Right lobe of liver (tissue), 6 donors: ENCODE measurements at places on chromosomes 1 and 21.

- H3K4me1 ChIP-seq, result no peaks in the 10 kb centered on the region
- no peak for DNase-seq
- H3K27me3 ChIP-seq, result no peaks in the 10 kb centered on the region
- H3K36me3 ChIP-seq, result no peaks in the 10 kb centered on the region
These were observed 53.3 kb downstream of the PTGFR start for GRCh38 chr1:78543941-78544643.

DNA sequence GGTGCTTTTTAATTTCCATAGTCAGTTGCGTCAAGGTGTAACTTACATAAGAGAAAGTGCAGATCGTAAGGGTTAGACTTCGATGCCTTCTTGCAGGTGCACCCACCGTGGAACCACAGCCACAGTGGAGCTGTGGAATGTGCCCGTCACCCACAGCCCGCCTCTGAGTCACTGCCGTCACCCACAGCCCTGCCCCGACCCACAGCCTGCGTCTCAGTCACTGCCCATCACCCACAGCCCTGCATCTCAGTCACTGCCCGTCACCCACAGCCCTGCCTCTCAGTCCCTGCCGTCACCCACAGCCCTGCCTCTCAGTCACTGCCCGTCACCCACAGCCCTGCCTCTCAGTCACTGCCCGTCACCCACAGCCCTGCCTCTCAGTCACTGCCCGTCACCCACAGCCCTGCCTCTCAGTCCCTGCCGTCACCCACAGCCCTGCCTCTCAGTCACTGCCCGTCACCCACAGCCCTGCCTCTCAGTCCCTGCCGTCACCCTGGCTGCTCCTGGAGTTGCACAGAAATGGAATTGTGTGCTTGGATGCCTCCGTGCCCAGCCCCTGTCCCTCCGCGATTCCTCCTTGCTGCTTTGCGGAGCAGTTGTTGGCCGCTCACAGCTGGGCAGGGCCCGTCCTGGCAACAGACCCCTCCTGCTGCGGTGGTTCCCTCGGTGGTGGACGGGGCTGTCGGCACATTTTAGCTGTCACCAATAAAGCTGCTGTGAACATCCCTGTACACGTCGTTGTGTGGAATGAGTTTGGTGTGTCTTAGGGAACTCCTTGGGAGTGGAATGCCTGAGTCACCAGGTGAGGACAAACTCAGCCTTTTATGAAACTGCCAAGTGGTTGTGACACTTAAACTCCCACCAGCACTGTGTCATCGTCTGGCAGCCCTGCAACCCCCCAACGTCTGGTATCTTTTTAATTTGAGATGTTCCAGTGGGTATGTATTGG, 44.9 kb upstream of the COL6A2 start:
- no peaks in the 10 kb centered on the region for H3K36me3 ChIP-seq
- no peaks in the 10 kb centered on the region for H3K27me3 ChIP-seq
- DNase-seq, result no peak
- no peak overlapping the region for H3K27ac ChIP-seq

GRCh38 chr1:1623631-1624442, 8.1 kb upstream of the MMP23B start:
- no peaks in the 10 kb centered on the region for H3K36me3 ChIP-seq
- no peaks in the 10 kb centered on the region for H3K27me3 ChIP-seq
- no peaks in the 10 kb centered on the region for H3K4me1 ChIP-seq
- DNase-seq, result no peak
- H3K4me3 ChIP-seq, result no peak overlapping the region

DNA sequence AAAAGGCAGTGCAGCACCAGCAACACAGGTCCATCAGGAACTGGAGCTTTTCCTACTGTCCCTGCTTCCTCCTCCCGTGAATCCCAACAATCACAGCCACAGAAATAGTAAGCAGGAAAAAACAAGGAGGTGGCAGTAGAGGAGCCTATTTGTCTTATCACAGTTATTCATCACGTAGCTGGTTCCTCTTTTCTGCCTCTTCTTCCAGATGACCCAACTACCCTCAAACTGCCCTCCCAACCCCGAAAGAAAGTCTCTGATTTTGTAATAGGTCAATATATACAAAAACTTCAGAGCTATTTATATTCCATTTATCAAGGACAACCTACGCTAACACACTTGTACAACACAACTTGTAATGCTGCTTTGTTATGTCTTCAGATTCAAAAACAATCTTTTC, 21.4 kb downstream of the GNB1 start:
- H3K27me3 ChIP-seq, result no peaks in the 10 kb centered on the region
- H3K27ac ChIP-seq, result no peak overlapping the region
- no peaks in the 10 kb centered on the region for H3K4me1 ChIP-seq
- H3K36me3 ChIP-seq, result no peaks in the 10 kb centered on the region
